ENCODE measurements at places on chromosomes 2 and 18. TPM values are rescaled to one million over a fixed set of nuclear protein-coding genes. Genes with fewer than 3 reads are reported as not detected.

GRCh38 chr2:203687165-203687564 is 19.3 kb upstream of the CD28 start:
- DNase-seq = no peak

GRCh38 chr2:201369775-201370174 is 12.6 kb upstream of the FLACC1 start:
- no peak for DNase-seq

OTOS gene
- total RNA-seq = not detected

- DNase-seq = no peak
Observed at GRCh38 chr2:121408641-121409040, 122.0 kb upstream of the RNU4ATAC start.

- DNase-seq = no peak
Observed at GRCh38 chr2:235851828-235852525, 316.2 kb downstream of the GBX2 start.

DNA sequence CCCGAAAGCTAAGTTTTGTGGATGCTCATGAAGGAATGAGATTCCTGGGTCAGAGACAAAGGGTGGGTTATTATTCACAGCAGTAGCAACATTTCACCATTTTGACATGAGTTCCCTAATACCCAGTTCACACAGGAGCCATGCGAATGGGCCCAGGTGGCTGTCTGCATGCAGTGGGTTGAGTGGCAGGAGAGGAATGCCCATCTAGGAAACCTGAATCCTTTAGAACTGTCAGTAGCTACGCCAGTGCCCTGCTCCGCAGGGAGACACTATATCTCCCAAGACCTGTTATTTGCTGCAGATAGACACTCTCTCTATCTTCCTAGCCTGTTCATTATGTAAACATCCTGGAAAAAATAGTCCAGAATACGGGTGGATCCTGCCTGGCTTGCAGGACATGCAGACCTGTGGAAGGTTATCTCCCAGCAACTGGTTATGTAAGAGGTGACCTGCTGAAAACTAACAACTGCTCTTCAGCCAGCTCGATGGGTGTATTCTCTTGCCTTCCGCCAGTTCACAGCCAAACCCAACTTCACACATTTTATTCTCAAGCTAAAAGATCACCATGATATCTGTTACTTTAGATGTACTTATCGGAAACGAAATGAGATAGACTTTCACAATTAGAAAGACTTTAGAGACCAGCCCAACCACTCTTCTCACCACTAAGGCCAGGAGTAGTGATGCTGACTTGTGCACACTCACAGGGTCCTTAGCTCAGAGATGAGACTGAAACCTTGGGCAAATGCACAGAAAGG is 59.1 kb downstream of the MBP start:
- no peak for DNase-seq

GRCh38 chr2:148218326-148219075 is 197.6 kb downstream of the MBD5 start:
- DNase-seq = no peak

INPP1 gene
- 14.2 TPM for total RNA-seq

STAT1 gene
- total RNA-seq = 132 TPM

UPP2 gene
- not detected for total RNA-seq

GRCh38 chr2:95271381-95271971 is 2.8 kb upstream of the PROM2 start:
- DNase-seq = no peak

CYRIA gene
- total RNA-seq = 0.43 TPM

MROH2A gene
- not detected for total RNA-seq

- peak; percentile 0 for DNase-seq
Observed at GRCh38 chr2:63124218-63124617, 73.6 kb downstream of the OTX1 start.

DNA sequence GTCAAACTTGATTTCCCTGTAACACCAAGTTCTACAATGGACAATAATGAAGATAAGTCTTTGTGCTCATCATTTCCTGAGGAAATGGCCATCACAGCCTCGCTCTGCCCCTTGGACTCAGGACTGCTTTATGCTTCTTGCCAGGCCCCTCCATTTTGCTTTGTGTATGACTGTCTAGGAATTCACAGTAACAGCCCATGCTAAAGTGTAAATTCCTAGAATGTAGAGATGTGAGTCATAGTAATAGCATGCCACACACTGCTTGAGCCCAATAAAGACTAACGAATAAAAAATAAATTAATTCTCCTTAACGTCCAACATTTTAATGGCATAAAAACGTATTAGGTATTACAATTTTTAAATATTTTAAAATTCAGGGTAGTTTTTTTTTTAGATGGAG is 226.5 kb downstream of the PID1 start:
- DNase-seq = peak; percentile 38

- DNase-seq = peak; percentile 17
Observed at GRCh38 chr2:107712857-107713256, 113.8 kb upstream of the RGPD4 start.

FHOD3 gene
- total RNA-seq = 5.2 TPM

DNA sequence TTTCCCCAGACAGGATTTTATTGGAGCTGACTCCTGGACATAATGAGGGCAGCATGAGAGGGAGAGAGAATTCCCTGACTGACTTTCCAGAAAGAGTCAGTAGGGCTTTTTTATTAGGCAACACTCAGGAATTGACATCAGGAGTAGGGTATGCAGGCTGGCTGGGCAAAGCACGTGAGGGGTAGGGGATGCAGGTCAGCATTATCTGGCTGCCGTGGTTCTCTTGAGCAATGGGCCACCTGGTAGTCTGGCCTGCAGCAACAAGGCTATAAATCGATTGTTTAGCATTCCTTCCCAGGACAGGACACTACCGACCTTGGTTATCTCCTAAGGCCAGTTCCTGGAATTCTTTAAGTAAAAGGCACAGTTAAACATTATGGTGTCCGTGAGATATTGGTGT is 160.8 kb upstream of the AGAP1 start:
- DNase-seq = peak; percentile 73

GRCh38 chr2:135768863-135769262 is 27.2 kb downstream of the UBXN4 start:
- DNase-seq = no peak

GRCh38 chr18:60024857-60025256 is 125.1 kb downstream of the PMAIP1 start:
- DNase-seq = no peak

CFAP221 gene
- total RNA-seq = not detected

GRCh38 chr2:17850151-17850550 is 28.3 kb upstream of the KCNS3 start:
- DNase-seq = no peak
